Right cardiac atrium (tissue), 5 donors: ENCODE measurements at places on chromosomes 3 and 15. TPM values are rescaled to one million over a fixed set of nuclear protein-coding genes. Genes with fewer than 3 reads are reported as not detected.

- peak; percentile 6 for DNase-seq
Measured at GRCh38 chr3:195226445-195226844, 44.5 kb downstream of the XXYLT1 start.

GRCh38 chr3:71033681-71034220 lies 549.8 kb downstream of the FOXP1 start:
- DNase-seq, result no peak

DNA sequence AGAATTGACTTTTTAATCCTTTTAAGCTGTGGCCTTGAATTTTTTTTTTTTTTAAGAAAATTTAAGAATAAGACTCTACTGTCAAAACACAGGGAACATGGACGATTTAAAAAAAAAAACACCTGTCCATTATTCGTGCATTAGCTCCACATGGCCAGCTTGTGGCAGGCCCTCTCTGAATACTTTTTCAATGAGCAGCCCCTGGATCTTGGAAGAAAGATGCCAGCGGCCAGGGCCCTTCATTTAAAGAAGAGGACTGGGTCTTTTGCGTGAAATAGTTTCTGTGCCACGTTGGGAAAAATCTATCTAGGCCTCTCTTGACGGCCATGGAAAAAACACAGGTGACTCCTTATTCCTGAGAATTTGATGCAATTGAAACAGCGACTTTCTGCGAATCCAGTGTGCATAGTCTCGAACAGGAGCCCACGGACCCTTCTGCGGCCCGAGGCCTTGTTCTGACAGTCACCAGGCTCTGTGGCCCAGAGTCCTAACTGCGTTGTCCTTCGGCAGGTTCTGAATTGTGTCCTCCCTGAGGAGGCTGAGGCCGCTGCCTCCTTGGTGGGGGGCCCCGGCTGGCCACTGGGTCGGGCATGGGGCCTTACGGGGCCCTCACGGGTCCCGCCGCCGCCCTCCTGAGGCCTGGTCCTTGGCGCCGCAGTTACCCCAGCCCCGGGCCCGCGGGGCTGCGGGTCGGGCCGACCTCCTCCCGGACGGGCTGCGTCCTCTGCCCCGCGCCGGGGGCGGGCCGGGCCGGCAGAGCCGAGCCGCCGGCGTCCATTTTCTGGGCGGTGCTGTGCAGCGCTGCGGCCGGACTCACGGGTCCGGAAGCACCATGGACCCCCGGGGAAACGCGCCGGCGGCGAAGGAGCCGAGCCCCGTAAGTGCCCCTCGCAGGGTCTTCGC lies 33.5 kb downstream of the ZBTB38 start:
- peak; percentile 52 for DNase-seq

The CIB2 gene
- polyA plus RNA-seq, result 55.0 TPM

The PATL2 gene
- 8.3 TPM for polyA plus RNA-seq

DNA sequence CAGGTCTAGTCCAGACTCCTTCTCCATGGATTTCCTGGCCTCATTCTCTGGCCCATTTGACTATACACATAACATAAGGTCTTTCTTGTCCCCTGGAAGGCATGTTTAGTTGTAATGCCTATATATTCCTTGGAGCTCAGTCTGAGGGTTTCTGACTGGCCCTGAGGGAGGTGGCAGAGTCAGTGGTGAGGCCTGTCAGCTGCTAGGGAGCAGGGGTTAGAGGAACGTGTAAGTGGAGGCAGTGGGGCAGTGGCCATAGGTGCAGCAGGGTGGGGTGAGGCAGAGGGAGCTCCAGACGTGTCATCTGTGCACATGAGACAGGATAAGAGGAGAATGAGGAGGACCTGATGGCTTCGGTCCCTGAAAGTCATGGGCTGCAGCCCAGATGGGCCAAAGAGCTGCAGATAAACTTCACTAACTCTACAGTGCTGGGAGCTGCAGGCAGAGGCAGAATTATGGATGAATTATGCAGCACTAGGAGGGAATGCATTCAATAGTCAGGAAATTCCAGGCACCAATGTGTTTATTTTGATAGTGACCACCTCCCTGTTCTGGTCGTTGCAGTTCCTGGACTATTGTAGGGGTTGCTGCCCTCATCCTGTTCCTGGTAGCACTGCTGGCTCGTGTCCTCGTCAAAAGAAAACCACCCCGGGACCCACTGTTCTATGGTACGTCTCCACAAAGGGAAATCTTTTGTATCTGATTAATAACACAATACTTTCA lies 4.9 kb downstream of the TM6SF1 start:
- DNase-seq, result peak; percentile 67

The PLS1 gene
- 0.66 TPM for polyA plus RNA-seq

The KBTBD8 gene
- 2.0 TPM for polyA plus RNA-seq

GRCh38 chr3:186107215-186108105 lies 1.4 kb downstream of the ETV5 start:
- DNase-seq, result peak; percentile 55

DNA sequence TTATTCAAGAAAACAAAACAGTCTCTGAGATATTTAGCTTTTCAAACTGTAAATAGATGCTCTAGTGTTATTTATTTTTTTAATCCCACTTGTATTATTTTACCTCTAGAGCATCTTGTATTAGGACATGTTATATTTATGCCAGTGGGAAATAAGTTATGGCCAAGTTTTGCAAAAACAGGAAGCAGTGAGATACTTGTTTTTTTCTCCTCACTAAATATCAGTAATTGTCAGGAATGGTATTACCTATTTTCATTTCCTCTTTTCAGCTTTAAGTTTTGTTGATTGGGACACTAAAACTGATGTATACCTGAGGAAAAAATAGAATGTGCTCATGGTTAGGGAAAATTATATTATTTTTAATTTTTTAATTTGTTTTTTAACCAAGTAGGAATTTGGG lies 8.6 kb upstream of the IL20RB start:
- no peak for DNase-seq

The GNAT1 gene
- polyA plus RNA-seq, result not detected

- DNase-seq, result no peak
Measured at GRCh38 chr3:134775831-134776230, 19.2 kb upstream of the EPHB1 start.

The NRROS gene
- 2.2 TPM for polyA plus RNA-seq

The FANCI gene
- polyA plus RNA-seq, result 1.1 TPM

The TERC gene
- not detected for polyA plus RNA-seq

- no peak for DNase-seq
Measured at GRCh38 chr15:78050826-78051225, 26.7 kb downstream of the TBC1D2B start.

The INKA1 gene
- 3.9 TPM for polyA plus RNA-seq
